ENCODE measurements at places on chromosomes 2 and 18.
A peak's percentile ranks its signal among the peaks of the same experiment; 100 is the strongest.

- DNase-seq, result no peak
These were observed 194.6 kb upstream of the MEIS1 start for GRCh38 chr2:66240286-66240685.

DNA sequence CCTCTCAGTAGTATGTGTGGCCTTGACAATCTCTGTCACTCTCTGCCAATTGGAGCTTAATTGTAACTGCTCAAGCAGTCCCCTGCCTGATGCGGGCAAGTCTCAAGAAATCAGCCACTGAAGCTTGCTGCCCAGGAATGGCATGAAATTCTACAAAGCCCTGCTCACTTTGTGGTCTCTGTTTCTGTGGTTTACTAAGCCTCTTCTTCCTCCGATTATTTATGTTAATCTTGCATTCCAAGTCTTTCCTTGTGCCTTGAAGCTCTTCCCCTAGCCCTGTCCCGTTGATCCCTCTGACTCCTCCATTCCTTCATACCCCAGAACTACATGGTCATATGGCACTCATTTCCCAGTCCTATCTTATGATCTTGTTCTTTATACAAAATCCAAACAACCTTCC is 489.3 kb upstream of the CHST9 start:
- no peak for DNase-seq

- DNase-seq, result no peak
These were observed 324.1 kb downstream of the CYP26B1 start for GRCh38 chr2:71823526-71823925.

GRCh38 chr2:204104811-204105210 is 168.2 kb downstream of the ICOS start:
- DNase-seq, result no peak

- DNase-seq, result no peak
These were observed 308.3 kb downstream of the TSN start for GRCh38 chr2:122063716-122064115.

GRCh38 chr2:15640261-15640711 is 48.6 kb downstream of the DDX1 start:
- no peak for DNase-seq

- DNase-seq, result no peak
These were observed 2.2 kb upstream of the SP5 start for GRCh38 chr2:170712653-170713542.

DNA sequence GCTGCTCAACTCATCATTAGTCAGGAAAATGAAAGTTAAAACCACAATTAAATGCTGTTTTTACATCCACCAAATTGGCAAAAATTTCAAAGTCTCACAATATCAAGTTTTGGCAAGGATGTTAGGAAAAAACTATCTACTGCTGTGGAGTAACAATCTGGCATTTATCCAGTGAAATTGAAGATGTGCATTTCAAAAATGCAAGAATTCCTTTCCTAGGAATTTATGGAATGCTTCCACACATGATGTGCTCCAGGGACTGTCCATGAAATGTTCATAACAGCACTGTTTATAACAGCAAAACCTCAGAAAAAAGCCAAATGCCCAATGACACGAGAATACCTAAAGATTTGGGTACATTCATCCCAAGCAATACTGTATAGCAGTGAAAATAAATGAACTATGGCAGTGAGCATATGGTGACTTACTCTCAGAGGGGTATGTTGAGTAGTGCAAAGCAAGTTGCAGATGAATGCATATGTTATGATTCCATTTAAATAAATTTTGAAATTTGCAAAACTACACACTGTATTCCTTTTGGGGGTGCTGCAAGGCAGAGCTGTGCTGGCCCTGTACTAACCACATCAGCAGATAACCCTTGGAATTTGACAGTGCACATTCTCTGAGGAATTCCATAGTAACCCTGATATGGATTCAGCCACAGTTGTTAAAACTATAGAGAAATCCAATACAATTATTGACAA is 41.3 kb upstream of the GYPC start:
- no peak for DNase-seq

GRCh38 chr2:25885933-25886332 is 7.6 kb upstream of the ASXL2 start:
- no peak for DNase-seq

GRCh38 chr2:40201425-40201824 is 250.5 kb downstream of the SLC8A1 start:
- DNase-seq, result no peak

GRCh38 chr2:219576505-219577388 is 4.6 kb downstream of the INHA start:
- DNase-seq, result no peak

- DNase-seq, result peak; percentile 13
These were observed 3.3 kb upstream of the SPRED2 start for GRCh38 chr2:65435625-65436168.

DNA sequence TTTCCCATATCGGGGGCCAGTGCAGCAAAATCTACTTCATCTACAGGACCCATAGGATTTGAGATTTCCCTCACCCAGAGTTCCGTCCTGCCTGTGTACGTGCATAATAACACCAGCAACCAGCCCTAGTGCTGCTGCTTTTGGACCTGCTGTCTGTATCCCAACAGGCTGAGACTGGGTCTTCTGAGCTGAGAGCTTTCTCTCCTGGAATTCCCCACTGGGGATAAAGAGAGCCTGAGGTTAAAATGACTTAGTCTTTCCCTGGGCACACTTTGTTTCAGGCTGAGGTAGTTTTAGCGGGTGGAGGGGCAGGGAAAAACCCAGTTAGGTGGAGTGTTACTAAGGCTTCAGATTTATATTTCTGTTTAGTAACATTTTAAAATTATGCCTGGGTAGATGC is 62.5 kb downstream of the SERTAD2 start:
- no peak for DNase-seq

- no peak for DNase-seq
These were observed 188.9 kb downstream of the LDLRAD4 start for GRCh38 chr18:13407484-13407883.

GRCh38 chr2:54106631-54107454 is 8.6 kb upstream of the ACYP2 start:
- peak; percentile 29 for DNase-seq

- DNase-seq, result no peak
These were observed 75.5 kb downstream of the DTNB start for GRCh38 chr2:25597881-25598280.

DNA sequence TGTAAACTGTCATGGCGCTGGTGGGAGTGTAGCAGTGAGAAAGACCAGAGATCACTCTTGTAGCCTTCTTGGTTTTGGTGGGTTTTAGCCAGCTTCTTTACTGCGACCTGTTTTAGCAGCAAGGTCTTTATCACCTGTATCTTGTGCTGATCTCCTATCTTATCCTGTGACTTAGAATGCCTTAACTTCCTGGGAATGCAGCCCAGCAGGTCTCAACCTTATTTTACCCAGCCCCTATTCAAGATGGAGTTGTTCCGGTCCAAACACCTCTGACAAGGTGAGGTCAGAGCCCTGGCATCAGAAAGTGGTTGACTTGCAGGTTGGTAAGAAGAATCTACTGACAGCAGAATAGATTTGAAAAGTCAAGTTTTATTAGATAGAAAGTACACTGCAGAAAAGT is 55.0 kb upstream of the MSH6 start:
- no peak for DNase-seq

GRCh38 chr2:71477231-71477691 is 23.9 kb downstream of the DYSF start:
- DNase-seq, result no peak

- DNase-seq, result no peak
These were observed 31.1 kb downstream of the TOGARAM2 start for GRCh38 chr2:29012211-29012681.

GRCh38 chr18:24799176-24799575 is 338.7 kb downstream of the HRH4 start:
- no peak for DNase-seq

GRCh38 chr2:163708265-163708664 is 27.5 kb downstream of the FIGN start:
- no peak for DNase-seq

DNA sequence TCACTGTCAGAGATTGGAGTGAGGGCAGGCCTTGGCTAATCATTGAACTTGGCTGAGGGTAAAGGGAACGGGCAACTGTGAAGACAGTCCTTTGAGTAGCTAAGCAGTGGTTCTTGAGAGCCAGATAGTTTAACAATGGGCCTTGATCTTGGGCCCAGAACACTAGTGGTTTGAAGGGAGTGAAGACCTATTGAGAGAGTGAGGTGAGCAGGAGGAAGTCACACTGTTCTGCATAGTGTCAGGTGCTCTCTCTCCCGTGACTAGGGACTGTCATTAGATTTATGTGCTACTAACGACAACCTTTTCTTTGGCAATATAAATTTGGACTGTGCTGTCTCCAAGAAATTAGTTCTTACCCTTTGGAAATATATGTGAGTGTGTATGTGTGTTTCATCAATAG is 44.6 kb upstream of the ALMS1 start:
- no peak for DNase-seq

DNA sequence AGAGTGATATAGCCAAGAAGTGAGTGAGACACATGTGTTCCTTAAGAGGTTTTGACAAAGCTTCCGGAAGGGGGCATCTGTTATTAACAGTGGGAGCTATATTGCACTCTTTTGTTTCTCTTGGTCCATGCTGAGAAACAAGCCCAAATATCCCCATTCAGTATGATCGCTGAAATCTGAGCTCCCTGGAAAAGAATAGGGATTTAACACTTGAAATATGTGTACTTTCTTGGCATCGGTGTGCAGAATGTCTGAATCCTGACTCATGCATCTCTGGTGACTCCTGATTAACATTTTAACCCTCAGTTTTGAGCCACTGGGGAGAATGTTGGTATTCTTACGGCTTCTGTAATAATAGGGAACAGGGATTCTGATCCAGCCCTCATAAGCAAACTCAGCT is 448.1 kb downstream of the TSN start:
- DNase-seq, result no peak

- DNase-seq, result no peak
These were observed 333.1 kb upstream of the HNRNPA3 start for GRCh38 chr2:176879426-176879995.

DNA sequence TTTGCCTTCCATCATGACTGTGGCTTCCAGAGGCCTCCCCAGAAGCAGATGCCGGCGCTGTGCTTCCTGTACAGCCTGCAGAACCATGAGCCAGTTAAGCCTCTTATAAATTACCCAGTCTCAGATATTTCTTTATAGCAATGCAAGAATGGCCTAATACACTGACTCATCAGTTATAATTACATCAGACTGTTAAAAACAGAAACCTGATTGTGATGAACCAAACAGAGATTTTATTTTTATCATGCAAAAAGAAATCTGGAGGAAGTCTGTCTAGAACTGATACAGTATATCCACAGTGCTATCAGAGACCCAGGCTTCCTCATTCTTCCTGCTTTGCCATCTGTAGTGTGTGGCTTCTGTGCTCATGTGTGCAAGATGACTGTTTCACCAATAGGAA is 93.4 kb upstream of the MEX3C start:
- DNase-seq, result no peak

DNA sequence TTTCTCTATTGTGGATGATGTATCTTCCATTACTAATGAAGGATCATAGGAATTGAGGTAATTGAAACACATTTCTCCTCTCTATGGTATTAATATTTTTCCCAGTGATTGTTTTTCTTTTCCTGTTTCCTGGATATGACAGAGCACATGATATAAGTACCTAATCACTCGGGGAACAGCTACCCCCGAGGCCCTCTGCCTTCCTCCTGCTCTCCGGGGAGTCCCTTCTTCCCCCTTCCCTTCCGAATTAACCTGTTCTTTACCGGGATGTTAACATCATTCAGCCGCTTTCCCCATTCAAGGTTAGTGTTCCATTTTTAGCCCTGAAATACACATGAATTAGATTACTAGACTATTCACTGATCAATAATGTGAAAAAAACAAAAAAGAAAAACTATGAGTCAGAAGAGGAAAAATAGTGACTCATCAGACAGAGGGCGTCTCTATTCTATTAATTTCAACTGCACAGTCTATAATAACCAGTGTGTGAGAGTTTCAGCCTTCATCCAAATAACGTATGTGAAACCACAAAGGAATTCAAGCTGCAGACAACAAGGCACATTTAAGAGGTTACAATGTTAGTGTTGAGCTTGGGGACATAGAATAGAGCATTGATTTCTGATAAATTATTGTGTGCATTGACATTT is 450.8 kb downstream of the DLGAP1 start:
- DNase-seq, result no peak

GRCh38 chr2:79576451-79576850 is 63.6 kb downstream of the CTNNA2 start:
- DNase-seq, result no peak

- DNase-seq, result no peak
These were observed 328.5 kb downstream of the TDRD15 start for GRCh38 chr2:21452263-21452662.

GRCh38 chr18:45061359-45061758 is 380.7 kb downstream of the SETBP1 start:
- DNase-seq, result no peak

GRCh38 chr2:226554701-226555100 is 244.9 kb downstream of the IRS1 start:
- DNase-seq, result no peak

DNA sequence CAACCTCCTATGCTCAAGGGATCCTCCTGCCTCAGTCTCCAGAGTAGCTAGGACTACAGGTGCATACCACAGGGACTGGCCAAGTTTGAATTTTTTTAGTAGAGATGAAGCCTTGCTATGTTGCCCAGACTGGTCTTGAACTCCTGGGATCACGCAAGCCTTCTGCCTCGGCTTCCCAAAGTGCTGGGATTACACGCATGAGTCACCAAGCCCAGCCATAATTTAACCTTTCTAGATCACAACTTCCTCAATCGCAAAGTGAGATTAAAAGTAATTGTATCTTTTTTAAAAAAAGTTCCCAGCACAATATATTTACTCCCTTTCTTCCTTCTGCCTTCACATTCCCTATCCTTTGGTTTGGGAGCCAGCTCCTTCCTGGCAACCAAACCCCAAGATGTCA is 5.8 kb upstream of the PPP1CB start:
- DNase-seq, result no peak

DNA sequence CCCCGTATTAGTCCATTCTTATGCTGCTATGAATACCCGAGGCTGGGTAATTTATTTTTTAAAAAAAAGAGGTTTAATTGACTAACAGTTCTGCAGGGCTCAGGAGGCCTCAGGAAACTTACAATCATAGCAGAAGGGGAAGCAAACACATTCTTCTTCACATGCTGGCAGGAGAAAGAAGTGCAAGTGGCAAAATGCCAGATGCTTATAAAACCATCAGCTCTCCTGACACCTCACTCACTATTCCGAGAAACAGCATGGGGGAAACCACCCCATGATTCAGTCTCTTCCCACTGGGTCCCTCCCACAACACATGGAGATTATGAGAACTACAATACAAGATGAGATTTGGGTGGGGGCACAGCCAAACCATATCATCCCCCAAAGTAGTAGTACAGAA is 2148.5 kb upstream of the PIK3C3 start:
- DNase-seq, result no peak

DNA sequence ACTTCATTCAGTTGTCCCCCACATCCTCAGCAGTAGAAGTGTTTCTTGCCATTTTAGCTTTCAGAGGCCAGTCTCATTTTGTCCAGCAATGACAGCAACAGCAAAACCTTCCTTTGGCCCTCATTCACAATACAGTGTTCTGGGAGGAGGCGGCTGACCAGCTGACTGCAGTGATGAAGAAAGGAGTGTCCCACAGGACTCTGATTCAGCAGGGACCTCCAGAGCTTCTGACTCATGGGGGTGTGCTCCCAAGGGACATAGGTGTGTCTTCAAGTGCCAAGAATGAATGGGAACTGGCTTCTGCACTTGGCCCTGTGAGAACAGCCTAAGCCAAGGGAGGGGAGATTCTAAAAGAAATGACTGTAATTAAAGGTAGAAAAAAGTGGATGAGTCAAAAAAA is 147.0 kb upstream of the PELI1 start:
- no peak for DNase-seq
